ENCODE measurements at places on chromosomes 7 and 10.

DNA sequence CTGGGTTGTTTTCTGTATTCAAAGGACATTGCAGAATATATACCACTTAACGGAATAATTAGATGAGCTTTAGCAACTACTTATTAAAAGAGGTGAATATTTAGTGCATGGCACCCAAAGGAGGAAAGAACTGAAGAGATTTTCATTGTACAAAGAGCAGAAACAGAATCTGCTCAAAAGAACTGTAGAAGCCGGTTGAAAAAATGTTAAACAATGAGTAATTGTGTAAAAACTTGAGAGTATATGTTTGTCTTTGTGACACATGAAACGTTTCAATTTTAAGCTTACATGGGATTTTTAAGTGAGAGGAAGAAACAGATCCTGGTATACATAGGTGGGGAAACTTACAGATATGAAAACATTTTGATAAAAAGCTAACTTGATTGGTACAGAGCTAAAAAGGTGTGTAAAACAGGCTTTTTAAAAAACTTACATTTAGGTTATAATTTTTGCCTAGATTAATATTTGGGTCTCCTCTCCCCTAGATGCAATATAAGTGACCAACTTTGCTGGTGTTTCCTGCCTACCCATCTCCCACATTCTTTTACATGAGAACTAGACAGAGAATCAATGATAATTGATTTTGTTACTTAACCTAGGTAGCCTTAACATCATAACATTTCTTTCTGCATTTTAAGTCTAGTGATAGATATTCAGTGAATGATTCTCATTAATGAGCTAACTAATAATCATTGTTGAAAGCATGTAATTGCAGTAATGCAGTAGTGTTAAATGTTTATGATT is 6.8 kb downstream of the ARL5B start:
- DNase-seq = no peak

DNA sequence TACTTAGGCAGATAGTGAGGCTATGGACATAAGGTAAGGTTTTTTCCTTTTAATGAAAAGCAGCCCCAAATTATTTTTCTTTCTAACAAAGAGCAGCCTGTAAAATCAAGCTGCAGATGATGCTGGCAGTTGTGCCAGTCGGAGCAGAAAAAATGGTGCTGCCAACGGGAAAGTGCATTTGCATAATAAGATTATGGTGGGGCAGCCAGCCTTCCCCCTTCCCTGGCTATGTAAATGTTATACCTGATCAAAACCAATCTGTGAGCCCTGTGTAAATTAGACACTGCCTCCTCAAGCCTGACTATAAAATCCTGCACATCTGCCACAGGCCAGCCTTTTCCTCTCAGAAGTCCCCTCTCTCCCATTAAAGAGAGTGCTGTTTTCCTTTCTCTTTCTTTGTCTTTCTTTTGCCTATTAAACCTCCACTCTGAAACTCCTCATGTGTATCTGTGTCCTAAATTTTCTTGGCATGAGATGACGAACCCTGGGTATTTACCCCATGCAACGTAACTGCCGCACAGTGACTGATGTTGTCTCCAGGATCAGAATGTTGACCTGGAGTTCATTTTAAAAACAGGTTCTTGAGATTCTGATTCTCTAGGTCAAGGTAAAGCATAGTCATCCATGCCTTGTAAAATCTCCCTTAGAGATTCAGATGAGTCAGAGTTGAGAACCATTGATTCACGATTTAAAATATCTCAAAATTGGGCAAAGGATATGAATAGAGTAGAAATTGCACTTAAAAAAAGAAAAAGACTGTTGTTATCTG is 167.3 kb upstream of the C1GALT1 start:
- no peak for DNase-seq

DNA sequence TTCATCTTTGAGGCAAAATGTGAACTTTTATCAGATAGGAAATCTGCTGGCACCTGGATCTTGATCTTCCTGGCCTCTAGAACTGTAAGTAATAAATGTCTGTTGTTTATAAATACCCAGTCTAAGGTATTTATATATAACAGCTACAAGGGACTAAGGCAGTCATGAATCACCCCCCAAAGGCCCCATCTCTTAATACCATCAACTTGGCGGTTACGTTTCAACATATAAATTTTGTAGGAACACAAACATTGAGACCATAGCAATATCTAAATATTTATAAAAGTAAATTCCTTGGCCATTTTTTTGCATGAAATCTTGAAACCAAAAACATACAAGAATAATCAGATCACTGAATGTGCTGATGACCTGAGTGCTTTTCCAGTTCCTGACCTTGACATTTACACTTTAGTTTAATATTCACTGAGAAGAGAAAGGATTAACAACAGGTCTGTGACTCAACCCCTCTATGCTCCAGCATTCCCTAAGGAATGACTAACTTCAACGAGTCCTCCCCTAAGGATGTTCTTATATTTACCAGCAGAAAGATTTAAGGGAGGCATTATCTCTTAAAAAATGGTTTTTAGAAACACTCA is 1438.5 kb upstream of the CELF2 start:
- DNase-seq = no peak

DNA sequence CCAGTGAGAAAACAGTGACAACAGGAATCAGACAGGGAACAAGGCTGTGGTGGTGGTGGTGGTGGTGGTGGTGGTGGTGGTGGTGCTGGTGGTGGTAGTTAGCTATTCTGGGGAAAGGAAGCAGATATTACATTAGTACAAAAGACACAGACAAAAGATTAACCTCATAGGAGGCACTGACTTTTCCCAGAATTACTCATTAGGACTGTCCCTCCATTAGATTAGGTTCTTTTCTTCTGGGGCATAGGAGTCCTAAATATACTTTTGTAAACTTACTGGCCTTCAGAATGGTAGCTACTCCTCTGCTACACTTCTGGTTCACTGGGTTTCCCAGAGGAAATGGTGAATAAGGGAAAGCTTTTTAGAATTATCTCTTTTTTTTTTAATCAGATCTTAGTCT is 156.6 kb upstream of the SEMA3D start:
- no peak for DNase-seq

DNA sequence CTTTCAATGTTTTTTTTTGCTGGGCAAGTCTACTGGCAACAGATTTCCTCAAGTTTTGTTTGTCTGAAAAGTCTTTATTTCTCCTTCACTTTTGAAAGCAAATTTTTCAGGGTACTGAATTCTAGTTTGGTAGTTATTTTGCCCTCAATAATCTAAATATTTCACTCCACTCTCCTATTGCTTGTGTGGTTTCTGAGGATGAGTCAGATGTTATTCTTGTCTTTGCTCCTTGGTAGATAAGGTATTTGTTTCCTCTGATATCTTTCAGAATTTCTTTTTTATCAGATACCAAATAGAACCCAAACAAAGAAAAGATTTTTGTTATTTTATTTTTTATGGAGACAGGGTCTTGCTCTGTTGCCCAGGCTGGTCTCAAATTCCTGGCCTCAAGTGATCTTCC is 99.2 kb upstream of the MALRD1 start:
- no peak for DNase-seq

- no peak for DNase-seq
Measured at GRCh38 chr7:22667562-22668239, 59.3 kb upstream of the IL6 start.

GRCh38 chr7:70210200-70210935 is 612.1 kb downstream of the AUTS2 start:
- DNase-seq = no peak

GRCh38 chr7:85916016-85916415 is 727.7 kb upstream of the GRM3 start:
- no peak for DNase-seq

- DNase-seq = no peak
Measured at GRCh38 chr10:65735382-65735781, 1190.5 kb upstream of the LRRTM3 start.

DNA sequence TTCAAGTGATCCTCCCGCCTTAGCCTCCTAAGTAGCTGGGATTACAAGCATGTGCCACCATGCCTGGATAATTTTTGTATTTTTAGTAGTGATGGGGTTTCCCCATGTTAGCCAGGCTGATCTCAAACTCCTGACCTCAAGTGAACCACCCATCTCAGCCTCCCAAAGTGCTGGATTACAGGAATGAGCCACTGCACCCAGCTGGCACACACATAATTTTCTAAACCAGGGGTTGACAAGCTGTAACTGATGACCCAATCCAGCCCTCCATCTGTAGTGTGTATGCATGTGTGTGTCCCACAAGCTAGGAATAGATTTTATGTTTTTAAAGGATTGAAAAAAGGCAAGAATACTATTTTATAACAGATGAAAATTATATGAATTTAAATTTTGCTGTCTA is 125.9 kb upstream of the INSYN2A start:
- DNase-seq = no peak

DNA sequence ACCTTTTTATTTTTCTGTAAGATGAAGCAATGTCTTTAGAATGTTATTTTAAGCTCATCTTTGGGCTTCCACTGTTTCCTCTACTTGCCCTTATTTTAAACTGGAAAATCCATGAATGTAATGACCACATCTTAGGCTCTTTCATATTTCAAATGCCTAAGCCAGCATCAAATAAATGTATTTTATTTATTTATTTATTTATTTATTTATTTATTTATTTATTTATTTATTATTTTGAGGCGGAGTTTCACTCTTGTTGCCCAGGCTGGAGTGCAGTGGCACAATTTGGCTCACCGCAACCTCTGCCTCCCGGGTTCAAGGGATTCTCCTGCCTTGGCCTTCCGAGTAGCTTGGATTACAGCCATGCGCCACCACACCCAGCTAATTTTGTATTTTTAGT is 69.2 kb downstream of the HDAC9 start:
- no peak for DNase-seq

- peak; percentile 24 for DNase-seq
Measured at GRCh38 chr7:106947244-106947728, 82.2 kb downstream of the PIK3CG start.

DNA sequence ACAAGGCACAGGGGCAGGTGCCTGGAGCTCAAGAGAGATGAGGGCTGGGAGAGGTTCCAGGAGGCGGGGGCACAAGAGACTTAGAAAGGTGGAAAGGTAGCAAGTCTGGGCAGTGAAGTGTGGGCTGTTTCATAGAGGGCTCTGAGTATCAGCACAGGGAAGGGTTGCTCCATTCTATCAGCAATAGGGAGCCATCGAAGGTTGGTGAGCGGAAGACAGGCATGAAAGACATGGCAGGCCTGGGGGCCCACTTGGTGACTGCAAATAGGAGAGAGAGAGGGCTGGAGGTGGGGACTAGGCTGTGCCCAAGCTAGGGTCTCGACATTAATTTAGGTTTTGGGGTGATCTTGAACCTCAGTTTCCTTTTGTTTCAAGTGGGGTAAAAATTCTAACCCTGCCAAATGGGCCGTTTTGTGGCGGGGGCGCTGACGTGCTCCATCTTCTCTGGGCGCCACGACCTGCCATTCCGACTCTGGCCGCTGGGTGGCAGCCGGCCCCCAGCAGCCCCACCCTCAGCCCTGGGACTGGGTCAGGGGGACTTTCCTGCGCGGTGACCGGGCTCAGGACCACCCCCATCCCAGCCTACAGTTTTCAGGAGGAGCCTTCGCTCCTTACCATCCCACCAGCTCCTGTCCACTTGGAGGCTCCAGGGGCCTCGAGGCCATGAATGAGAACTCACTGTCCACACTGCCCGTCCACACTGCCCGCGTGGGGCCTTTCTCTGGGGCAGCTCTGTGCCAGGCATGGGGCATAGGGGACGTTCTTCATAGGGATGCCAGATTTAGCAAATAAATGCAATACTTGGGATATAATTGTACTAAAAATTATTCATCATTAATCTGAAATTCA is 37.2 kb upstream of the PCBD1 start:
- DNase-seq = no peak

DNA sequence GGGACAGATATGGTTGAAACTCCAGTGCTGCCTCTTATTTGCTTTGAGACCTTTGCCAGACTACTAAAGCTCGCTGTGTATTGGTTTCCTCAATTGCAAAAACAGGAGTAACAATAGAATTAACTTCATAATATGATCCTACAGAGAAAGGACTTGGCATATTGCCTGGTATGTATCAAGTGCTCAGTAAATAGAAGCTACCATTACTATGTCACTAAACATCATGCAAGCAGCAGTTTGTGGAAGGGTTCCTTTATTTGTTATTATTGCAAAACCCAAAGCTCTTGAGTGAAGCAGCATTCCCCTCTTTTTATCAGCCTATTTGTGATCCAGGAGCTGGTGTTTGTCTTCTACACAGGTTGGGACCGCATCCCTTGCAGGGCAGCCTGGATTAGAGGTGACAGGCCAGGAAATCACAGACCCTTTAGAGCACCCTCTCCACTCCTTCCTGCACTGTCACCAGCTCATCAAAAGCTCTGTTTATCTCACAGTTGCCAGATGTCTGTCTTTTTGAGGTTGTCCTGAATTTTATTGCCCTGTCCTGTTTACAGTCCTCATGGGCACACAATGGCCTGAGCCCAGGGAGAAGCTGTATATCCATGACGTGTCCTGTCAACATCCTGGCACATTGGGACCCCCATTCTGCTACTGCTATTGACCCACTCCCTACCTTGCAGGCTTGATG is 121.5 kb downstream of the SNX10 start:
- DNase-seq = no peak

DNA sequence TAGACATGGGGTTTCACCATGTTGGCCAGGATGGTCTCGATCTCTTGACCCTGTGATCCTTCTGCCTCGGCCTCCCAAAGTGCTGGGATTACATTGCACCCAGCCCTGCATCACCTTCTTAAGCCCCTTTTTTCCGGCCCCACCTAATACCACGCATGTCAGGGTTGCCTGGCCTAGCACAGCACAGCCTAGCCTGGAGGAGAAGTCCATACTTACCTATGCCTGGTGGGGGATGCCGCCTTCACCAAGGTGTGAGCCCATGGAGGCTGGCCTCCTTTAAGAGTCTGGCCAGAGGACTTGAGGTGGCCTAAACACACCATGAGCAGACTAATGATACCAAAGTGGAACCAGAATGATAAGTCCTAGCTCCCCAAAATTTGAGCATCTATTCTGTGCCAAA is 22.0 kb upstream of the CUX1 start:
- no peak for DNase-seq

DNA sequence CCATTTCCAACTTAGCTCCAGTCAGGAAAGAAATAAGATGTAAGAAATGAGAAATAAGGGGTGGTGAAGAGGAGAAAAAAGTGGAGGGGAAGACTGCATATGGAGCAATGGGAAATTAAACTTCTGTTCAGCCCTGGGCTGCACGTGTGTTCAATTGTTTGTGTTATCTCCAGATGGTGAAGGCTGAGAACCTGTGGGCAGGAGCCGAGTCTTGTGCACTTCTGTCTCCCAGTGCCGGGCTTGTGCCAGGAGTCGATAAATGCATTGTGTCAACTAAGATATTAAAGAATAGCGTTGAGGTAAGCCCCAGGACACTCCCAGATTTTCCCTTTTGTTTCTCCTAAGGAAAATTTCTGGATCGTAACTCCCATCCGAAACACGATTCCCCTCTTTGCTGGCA is 98.2 kb downstream of the PRLHR start:
- no peak for DNase-seq
